CD4-positive, alpha-beta T cell treated with Interleukin-15 for 1 hour (primary cell): ENCODE measurements at places on chromosomes 1 and 21.

GRCh38 chr1:11690397-11691301 lies 861 bp upstream of the DRAXIN start:
- DNase-seq, result no peak

DNA sequence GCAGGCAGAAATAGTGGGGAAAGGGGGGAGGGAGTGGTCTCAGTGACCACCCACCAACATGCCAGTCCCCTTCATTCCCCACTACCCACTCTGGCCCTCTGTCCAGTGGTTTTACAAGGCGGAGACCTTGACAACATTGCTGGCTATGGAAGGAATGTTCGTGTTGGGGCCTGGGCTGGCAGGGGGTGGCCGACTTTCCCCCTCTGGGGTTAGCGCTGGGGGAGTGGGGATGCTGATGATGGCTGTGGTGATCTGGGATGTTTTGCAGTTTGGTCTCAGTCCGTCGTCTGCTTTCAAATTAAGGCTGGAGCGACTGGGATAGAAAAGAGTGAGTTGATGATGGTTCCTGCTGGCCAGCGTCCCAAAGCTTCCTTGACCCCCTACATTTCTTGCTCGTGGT lies 20.3 kb downstream of the DDX20 start:
- no peak for DNase-seq

DNA sequence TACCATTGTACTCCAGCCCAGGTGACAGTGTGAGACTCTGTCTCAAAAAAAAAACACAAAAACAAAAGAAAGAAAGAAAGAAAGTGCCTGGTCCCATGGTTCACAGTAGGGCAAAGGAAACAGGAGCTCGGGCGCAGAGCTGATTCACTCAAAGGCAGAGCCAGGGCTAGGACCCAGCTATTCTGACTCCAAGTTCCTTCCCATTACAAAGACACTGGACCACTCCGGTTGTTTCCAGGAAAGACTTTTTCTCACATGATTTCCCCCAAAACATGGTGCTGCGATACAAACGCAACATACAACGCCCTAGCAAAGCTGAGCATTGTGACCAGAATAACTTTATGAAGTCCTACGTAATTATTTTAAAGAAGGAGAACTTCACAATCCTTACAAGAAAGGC lies 10.7 kb downstream of the ABCG1 start:
- no peak for DNase-seq

DNA sequence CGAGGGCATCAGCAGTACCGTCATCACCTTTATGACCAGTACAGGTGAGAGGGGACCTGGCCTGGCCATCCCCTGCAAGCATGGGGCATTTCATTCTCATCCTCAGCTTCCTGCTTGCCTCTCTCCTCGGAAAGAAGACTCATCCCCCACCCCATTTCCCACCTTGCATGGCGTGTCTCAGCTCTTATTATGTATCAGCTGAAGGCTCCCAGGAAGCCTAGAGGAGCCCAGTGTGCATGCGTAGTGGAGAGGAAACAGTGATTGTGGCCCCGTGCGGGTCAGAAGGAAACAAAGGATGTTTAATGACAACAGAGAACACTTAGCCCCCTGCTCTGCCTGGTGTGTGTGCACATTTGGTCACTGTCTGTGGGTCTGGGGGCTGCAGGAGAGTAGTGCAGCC lies 40.3 kb upstream of the CNTN2 start:
- no peak for DNase-seq

- no peak for DNase-seq
Observed at GRCh38 chr1:18922319-18922726, 20.0 kb upstream of the ALDH4A1 start.
